T-cell (primary cell): ENCODE measurements at places on chromosomes 2 and 18. TPM values are rescaled to one million over a fixed set of nuclear protein-coding genes. Genes with fewer than 3 reads are reported as not detected.

DNA sequence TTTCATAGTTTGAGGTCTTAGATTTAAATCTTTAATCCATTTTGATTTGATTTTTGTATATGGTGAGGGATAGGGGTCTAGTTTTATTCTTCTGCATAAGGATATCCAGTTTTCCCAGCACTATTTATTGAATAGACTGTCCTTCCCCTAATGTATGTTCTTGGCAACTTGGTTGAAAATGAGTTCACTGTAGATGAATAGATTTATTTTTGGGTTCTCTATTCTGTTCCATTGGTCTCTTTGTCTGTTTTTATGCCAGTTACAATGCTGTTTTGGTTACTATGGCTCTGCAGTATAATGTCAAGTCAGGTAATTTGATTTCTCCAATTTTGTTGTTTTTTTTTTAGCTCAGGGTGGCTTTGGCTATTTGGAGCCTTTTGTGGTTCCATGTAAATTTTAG is 5.9 kb downstream of the FAM171B start:
- H3K4me1 ChIP-seq = no peaks in the 10 kb centered on the region
- H3K27me3 ChIP-seq = no peaks in the 10 kb centered on the region
- H3K27ac ChIP-seq = no peak overlapping the region
- H3K4me3 ChIP-seq = no peak overlapping the region

GRCh38 chr2:55090702-55091101 is 40.5 kb upstream of the RTN4 start:
- no peak for DNase-seq
- H3K4me1 ChIP-seq = peaks cover 6% of the 10 kb centered on the region
- H3K27me3 ChIP-seq = no peaks in the 10 kb centered on the region

DNA sequence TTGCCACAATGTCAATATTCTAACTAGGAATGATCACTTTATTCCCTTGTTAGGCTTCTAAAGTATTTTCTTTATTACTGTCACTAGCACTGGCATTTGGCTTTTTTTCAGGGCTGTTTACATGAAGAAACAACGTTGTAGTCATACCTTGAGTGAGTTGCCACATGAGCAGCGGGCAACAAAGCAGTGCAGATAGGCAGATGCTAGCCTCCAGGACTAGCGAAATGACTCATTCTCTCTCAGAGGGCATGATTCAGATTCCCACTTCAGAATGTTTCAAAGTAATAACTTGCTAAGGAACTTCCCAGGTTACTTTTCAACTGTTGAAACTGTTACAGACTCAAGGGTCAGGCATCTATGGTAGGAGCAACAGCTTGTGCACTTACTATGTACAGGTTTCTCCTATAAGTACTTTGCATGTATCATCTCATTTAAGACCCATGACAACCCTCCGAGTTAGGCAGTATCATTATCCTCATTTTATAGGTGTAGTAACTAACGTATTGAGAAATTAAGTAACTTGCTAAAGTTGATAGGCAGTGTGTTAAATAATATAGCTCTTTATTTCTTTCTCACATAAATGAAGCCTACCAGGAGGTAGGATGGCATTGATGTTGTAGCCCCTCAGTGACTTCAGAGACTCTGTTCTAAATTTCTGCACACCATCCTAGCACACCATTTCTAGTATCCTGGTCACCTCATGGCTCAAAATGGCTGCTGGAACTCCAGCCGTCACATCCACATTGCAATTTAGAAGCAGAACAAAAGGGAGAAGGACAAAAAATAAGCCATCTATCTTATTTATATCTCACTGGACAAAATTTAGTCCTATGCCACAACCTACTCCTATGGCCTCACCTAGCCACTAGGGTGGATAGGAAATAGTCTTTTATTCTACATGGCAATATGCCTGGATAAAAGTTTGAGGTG is 83.3 kb downstream of the ICOS start:
- peaks cover 5% of the 10 kb centered on the region for H3K4me1 ChIP-seq
- H3K27me3 ChIP-seq = no peaks in the 10 kb centered on the region
- H3K4me3 ChIP-seq = no peak overlapping the region
- no peak for DNase-seq
- no peak overlapping the region for H3K27ac ChIP-seq

- H3K4me1 ChIP-seq = peaks cover 2% of the 10 kb centered on the region
- no peak overlapping the region for H3K27ac ChIP-seq
- H3K27me3 ChIP-seq = no peaks in the 10 kb centered on the region
- H3K4me3 ChIP-seq = no peak overlapping the region
- H3K36me3 ChIP-seq = no peaks in the 10 kb centered on the region
- no peak for DNase-seq
Observed at GRCh38 chr2:11687736-11688135, 17.7 kb upstream of the NTSR2 start.

DNA sequence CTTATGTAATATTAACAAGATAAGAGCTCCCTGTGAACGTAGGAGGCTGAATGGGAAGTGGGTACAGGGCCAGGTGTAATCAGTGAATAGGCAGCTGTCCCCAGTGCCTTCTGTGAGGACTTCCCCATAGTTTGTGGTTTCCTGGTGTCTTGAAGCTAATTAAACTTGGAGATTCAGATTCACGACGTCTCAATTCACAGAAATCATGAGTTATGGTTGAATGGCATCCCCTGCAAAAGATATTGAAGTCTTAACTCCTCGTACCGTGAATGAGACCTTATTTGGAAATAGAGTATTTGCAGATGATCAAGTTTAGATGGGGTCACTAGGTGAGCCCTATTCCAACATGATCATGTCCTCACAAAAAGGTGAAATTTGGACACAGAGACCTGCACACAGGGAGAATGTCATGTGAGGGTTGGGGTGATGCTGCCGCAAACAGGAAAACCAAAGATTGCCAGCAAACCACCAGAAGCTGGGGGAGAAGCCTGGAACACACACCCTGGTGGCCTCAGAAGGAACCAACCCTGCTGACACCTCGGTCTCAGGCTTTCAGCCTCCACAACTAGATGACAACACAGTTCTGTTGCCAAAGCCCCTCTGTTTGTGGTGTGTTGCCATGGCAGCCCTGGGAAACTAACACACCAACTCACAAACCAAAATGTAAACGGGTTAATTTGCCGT is 13.2 kb downstream of the ARL4C start:
- peak overlapping the region; percentile 91 for H3K27ac ChIP-seq
- H3K4me3 ChIP-seq = peak overlapping the region; percentile 11
- DNase-seq = peak; percentile 86
- no peaks in the 10 kb centered on the region for H3K27me3 ChIP-seq
- H3K4me1 ChIP-seq = peaks cover 73% of the 10 kb centered on the region
- H3K36me3 ChIP-seq = peaks cover 21% of the 10 kb centered on the region

DNA sequence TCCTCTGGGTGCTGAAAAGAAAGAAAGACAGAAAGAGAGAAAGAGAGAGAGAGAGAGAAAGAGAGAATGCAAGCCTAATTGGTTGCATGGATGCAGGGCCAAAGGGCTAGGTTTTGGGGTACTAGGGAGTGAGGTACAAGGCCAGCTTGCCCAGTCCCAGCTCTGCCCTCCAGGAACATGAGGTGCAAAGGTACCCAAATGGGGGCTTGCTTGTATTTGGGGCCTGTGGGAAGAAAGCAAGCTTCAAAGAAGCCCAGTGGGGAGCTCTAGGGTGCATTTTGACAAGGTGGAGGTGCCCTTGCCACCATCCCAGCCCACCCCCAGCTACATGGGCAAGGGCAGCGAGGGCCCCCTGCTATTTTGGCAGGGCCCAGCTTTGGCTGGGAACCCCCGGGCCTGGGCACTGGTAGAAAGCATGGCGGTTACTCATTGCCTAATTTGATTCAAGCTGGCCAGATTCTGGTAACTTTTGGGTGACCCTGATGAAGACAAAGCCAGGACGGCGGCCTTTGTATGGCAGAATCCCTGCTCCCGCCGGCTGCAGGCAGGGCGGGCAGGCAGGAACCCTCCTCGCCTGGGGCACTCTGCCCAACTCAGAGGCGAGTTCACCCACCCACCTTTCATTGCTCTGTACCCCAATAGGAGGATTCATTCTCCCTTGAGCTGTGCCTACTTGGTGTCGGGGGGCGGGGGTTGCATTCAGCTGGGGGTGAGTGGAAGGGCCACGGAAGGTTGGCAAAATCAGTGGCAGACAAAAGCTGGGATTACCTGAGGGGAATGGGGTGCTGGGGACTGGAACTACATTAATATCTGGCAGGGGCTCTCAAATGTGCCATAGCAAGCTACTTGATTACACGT is 537 bp upstream of the HOXD4 start:
- H3K4me3 ChIP-seq = no peak overlapping the region
- peaks cover 7% of the 10 kb centered on the region for H3K4me1 ChIP-seq
- DNase-seq = no peak
- peaks cover 10% of the 10 kb centered on the region for H3K27me3 ChIP-seq
- no peaks in the 10 kb centered on the region for H3K36me3 ChIP-seq
- no peak overlapping the region for H3K27ac ChIP-seq

DNA sequence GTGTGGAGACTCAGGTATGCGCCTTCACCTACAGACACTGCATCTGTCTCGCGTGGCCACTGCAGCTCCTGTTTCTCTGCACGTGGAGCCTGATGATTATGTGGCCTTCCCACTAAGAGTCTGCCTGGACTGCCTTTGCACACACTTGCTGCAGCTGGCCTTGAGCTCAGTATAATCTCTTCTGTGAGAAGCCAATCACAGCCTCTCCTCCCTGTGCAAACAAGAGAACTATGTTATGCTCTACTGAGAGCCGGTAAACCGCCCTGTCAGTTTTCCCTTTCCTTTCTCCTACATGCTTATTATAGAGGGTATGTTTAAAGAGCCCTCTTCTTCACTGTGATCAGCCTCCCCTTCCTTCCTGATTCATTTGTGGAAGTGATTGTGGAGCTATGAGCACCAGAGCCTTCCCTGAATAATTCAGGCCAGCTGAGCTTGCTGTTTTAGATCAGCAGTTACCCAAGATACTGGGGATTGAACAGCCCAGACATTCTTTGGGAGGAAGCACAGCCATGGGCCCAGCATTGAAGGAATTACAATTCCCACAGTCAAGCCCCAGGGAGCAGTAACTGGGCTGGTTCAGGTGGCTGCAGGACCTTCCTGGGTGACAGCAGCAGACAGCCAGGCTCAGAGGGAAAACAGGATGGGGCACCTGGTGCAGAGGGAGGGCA is 3.7 kb upstream of the TGFA start:
- no peaks in the 10 kb centered on the region for H3K27me3 ChIP-seq
- DNase-seq = no peak
- peaks cover 27% of the 10 kb centered on the region for H3K4me1 ChIP-seq
- no peak overlapping the region for H3K27ac ChIP-seq

- H3K36me3 ChIP-seq = no peaks in the 10 kb centered on the region
- no peak overlapping the region for H3K4me3 ChIP-seq
- no peaks in the 10 kb centered on the region for H3K4me1 ChIP-seq
- DNase-seq = no peak
Observed at GRCh38 chr18:48119204-48119603, 188.7 kb upstream of the SMAD2 start.

DNA sequence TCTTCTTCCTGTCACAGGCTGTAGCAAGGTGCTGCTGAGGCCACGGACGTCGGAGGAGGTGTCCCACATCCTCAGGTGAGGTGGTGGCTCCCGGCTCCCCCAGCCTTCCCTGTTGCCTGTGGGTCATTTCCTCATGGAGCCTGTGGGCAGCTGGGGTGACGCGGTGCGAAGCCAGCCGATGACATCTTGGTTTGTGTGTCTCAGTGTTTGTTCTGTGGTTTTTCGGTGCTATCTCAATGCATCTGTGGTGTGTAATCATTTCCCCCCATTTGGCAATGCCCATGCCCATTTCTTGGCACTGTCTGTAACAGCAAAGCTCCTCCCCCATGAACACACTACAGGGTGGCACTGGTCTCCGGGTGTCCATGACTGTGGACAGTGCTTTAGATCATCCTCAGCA is 6.6 kb downstream of the D2HGDH start:
- H3K36me3 ChIP-seq = peaks cover 22% of the 10 kb centered on the region
- H3K4me3 ChIP-seq = no peak overlapping the region
- peak; percentile 13 for DNase-seq
- no peaks in the 10 kb centered on the region for H3K27me3 ChIP-seq
- peaks cover 2% of the 10 kb centered on the region for H3K4me1 ChIP-seq

DNA sequence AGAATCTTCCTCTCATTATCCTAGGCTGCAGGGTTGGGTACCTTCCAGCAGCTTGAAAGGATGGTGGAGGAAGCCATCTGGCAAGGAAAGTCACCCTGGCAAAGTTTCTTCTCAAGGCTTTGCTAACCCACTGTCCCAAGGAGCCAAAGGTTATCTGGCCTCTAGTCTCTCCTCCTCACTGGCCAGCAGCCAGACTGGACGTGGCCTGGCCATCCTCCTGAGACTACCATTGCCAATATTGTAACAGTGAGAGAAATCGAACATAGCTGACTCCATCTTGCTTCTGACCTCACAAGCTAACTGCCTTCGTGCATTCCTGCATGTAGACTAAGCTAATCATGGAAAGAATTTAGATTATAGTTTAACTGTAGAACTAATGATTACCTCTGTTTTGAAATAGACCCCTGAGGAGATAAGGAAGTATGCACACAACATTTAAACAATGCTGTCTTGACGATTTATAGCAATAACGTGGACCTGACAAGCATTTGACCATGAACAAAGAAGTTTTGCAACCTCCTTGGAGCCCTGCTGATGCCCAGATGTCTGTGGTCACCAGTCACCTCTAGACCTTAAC is 7.8 kb upstream of the ANXA4 start:
- DNase-seq = no peak
- no peaks in the 10 kb centered on the region for H3K36me3 ChIP-seq
- H3K27me3 ChIP-seq = no peaks in the 10 kb centered on the region
- no peaks in the 10 kb centered on the region for H3K4me1 ChIP-seq
- H3K4me3 ChIP-seq = no peak overlapping the region

DNA sequence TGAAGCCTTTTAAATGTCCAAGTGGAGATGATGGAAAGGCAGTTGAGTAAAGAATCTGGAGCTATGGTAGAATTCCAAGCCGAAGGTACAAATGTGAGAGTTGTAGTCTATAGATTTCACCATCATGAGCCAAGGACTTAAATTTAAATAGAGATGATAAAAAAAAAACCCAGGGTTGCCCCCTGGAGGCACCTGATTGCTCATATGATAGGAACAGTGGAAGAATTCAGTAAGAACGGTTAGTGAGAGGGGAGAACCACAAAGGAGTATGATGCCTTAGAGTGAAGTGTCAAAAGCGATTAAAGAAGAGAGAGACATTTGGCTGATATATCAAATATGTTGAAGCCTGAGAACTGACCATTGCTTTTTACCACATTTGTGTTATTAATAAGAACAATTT is 11.9 kb downstream of the NYAP2 start:
- no peaks in the 10 kb centered on the region for H3K4me1 ChIP-seq
- no peak for DNase-seq
- peaks cover 3% of the 10 kb centered on the region for H3K27me3 ChIP-seq
- no peaks in the 10 kb centered on the region for H3K36me3 ChIP-seq
- H3K4me3 ChIP-seq = no peak overlapping the region

DNA sequence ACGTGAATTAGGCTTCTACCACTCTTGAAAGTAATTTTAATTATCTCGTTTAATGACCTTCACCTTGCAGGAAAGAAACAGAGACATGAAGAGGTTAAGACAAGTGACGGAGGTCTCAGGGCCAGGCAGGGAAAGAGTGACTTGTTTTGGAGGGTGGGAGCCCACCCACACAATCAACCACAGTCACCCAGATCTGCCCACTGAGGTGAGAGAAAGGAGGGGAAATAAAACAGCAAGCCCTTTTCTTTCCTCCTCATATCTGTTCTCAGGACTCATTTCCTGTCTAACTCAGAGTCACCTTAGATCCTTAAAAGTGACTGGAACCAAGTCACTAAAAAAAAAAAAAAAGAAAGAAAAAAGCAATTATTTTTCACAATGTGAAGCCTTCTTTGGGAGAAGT is 26.8 kb downstream of the ATP8B1 start:
- H3K4me1 ChIP-seq = peaks cover 2% of the 10 kb centered on the region
- H3K36me3 ChIP-seq = no peaks in the 10 kb centered on the region
- no peak overlapping the region for H3K4me3 ChIP-seq
- DNase-seq = no peak

- H3K27me3 ChIP-seq = no peaks in the 10 kb centered on the region
- H3K36me3 ChIP-seq = no peaks in the 10 kb centered on the region
Observed at GRCh38 chr18:46663539-46663938, 6.5 kb upstream of the LOXHD1 start.

The SAG gene
- total RNA-seq = 0.37 TPM

The RFX8 gene
- total RNA-seq = 0.75 TPM

The PMAIP1 gene
- total RNA-seq = 17.8 TPM

The HJURP gene
- total RNA-seq = 1.3 TPM

The MIB1 gene
- total RNA-seq = 23.5 TPM

The CENPA gene
- 0.55 TPM for total RNA-seq
